ENCODE measurements at places on chromosomes 4 and X.

DNA sequence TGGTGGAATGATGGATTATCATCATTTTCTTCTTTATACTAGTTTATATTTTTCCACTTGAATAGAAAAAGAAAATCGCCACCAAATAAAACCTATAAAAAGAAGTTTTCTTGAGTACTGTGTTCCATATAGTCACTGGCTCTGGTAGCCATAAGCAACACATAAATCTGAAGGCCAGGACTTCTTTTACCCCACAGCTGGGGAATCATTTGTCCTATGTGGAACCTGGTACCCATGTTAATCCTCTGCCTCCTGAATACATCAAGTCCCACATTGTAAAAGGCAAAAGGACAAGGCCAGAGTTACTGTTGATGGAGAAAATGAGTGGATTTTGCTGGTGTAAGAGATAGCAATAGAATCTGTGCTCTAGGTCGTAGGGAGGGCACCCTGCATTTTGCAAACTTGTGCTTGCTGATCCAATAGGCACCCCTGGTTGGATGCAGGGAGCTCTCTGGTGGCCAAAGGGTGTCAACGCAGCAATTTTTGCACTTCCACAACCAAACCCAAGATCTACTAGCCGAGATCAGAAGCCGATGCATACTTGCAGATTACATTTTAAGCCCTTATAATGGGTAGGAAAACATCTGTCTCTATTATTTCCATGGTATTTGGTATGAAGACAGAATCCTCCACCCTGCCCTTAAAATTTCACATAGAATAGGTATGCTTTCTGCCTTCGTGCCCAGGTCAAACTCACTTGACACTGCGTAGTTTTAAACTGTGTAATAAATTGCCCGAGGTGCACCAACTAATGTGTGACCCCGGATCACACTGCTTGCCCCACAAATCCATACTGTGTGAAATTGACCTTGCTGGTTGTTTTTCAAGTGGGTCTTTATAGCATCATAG is 146.2 kb upstream of the SCML1 start:
- peak; percentile 43 for DNase-seq

- no peak for DNase-seq
These were observed 95.0 kb upstream of the CD99 start for GRCh38 chrX:2596045-2596444.

DNA sequence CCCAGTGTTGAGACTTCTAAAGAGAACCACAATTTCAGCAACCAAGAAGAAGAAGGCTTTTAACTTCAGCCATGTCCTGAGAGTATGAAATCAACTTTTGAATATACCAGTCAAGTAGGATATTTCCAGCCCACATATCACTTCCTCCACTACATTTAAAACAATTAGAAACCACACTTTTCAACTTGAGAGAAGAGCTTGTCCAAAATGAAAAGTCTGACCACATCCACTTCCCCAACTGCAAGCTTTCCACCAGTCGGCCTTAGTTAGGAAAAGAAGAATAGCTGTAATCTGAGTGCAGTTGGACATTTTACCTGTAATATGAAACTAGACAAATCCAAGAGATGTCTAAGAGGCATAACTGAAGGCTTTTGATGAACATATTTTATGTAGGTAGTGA is 101.9 kb upstream of the SLC7A11 start:
- no peak for DNase-seq

DNA sequence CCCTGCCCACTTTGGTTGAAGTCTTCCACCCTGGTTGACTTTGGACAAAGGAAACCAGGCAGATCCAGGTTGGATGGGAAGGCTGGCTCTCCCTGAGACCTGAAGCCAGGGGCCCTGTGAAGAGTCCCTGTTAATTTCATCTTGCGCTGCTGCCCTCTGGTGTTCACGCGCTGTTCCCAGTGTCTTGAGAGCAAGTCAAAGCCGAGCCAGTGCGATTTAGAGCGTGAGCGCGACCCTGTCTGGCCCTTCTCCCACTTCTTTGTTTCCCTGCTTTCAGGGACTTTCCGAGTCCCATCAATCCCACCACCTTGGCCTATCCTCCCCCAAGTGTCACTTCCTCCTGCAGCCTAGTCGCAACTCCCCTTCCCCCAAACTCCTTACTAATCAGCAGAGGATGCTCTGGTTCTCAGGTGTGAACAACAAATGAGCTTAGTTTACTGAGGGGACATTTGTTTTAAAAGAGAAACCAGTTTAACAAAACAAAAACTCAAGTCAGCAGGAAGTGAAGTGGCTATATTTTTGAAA is 25.8 kb upstream of the CHRNA9 start:
- peak; percentile 90 for DNase-seq

- DNase-seq: no peak
These were observed 12.1 kb downstream of the PPARGC1A start for GRCh38 chr4:23877758-23878229.

Measured in activated CD4-positive, alpha-beta T cell treated with anti-CD3 and anti-CD28 coated beads, Interleukin-10, Interleukin-2, amounts not matched to agents 100 ng/mL and 50 ng/mL, durations not matched to agents 16 hours and 8 hours (primary cell).